Lower lobe of right lung (tissue), 2 donors: ENCODE measurements at places on chromosomes 5 and 9. TPM values are rescaled to one million over a fixed set of nuclear protein-coding genes. Genes with fewer than 3 reads are reported as not detected.

DNA sequence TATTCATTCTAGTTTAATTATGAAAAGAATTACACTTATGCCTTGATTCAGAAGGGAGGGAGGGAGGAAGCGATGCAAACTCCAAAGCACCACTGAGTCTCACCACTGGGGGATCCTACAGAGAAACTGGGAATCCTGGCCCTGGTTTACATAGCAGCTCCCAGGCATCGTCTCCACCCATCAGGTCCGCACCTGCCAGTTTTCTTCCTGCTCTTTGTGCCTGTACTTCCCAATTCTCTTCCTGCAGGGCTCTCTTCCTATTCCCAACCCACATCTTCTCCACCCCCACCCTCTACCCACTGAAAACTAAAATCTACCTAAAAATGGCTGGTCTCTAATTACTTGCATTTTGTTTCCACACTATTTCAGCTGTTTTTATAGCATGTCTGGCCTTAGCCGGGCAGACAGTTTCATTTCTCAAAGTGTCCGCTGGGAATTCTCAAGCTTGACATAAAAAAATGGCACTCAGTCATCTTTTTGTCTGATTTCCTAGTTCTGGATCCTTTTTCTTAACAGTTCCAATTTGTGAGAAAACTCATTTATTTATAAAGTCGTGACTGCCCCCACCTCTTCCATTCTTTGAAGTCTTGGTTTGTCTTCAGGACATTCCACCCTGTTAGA is 1.6 kb upstream of the TNIP1 start:
- peaks cover 14% of the 10 kb centered on the region for H3K36me3 ChIP-seq
- no peak for DNase-seq
- peaks cover 86% of the 10 kb centered on the region for H3K4me1 ChIP-seq
- H3K27me3 ChIP-seq: no peaks in the 10 kb centered on the region
- peak overlapping the region; percentile 98 for H3K27ac ChIP-seq

GRCh38 chr5:132469380-132470009 is 21.1 kb downstream of the IRF1 start:
- peaks cover 80% of the 10 kb centered on the region for H3K4me1 ChIP-seq
- H3K36me3 ChIP-seq: peaks cover 6% of the 10 kb centered on the region
- no peak for DNase-seq
- H3K27ac ChIP-seq: peak overlapping the region; percentile 9
- H3K4me3 ChIP-seq: no peak overlapping the region

DNA sequence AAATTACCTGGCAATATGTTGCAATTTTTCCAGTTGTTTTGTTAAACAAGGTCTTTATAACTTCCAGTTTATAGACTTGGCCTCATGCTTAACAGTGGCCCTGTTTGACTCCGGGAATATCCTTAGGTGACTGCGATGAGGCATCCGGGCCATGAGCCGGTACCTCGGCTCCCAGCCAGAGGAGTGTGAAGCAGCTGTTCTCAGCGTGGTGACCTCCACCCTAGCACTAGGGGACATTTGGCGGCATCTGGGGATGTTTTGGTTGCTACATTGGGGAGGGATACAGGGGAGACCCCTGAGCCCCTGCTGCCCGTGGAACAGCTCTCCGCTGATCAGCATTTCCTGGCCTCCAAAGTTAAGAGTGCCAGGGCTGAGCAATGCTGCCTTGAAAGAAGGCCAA is 533.4 kb downstream of the IRX1 start:
- no peak overlapping the region for H3K4me3 ChIP-seq
- no peak for DNase-seq
- no peaks in the 10 kb centered on the region for H3K27me3 ChIP-seq
- no peaks in the 10 kb centered on the region for H3K4me1 ChIP-seq

CAMK4 gene
- 2.7 TPM for total RNA-seq

DNA sequence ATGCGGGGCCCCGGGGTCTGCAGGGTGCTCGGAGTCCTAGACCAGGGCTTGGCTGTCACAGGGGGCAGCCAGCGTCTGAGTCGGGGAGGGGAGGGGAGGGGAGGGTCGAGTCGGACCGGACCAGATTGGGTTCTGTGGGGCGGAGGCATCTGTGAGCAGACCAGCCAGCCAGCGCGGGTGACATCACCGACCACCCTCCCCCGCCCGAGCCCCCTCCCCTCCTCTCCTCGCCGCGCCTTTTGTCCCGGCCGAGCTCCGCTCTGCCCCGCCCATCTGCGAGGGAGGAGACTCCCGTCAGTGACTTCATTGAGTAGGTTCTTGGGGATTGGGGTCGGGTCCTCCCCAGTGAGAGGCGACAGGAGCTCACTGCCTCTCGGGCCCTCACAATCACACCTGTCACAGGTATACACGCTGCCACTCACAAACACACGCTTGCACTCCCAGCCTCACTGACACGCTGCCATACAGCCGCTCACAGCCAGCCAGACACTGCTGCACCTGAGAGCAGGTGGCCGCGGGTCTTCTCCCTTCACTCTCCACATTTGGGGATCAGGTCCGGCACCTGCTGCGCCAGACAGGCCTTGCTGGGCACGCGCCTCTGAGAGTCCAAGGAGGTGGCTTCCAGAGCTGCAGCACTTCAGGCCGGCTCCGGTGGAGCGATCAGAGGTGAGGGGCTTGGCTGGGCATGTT is 546 bp downstream of the DNAJB5 start:
- peaks cover 46% of the 10 kb centered on the region for H3K4me1 ChIP-seq
- peak; percentile 69 for DNase-seq
- H3K27ac ChIP-seq: peak overlapping the region; percentile 84
- H3K36me3 ChIP-seq: no peaks in the 10 kb centered on the region
- peak overlapping the region; percentile 79 for H3K4me3 ChIP-seq
- H3K27me3 ChIP-seq: no peaks in the 10 kb centered on the region

DNA sequence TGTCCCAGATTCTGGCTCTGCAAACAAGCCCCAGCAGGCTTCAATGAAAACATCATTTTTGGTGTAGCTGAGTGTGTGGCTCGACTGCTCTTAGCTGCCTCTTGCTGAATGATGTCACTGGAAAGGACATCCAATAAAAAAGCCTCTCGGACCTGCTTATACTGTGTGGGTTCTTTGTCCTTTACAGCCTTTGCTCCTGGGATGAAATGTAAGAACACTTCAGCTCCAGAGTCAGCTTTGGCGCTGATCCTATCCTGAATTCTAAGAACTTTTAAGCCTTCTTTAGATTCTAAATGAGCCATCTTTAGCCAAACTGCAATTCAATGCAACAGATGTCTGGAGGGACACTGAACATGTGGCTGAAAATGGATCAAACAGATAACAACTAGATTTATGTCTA is 404.6 kb upstream of the C9orf72 start:
- no peak overlapping the region for H3K27ac ChIP-seq
- H3K4me1 ChIP-seq: no peaks in the 10 kb centered on the region

SHOC1 gene
- 0.15 TPM for total RNA-seq

GCNT4 gene
- total RNA-seq: 1.9 TPM

PLPP1 gene
- total RNA-seq: 48.1 TPM

- H3K27ac ChIP-seq: peak overlapping the region; percentile 93
- H3K36me3 ChIP-seq: no peaks in the 10 kb centered on the region
- H3K27me3 ChIP-seq: no peaks in the 10 kb centered on the region
- H3K4me1 ChIP-seq: peaks cover 37% of the 10 kb centered on the region
- no peak for DNase-seq
- H3K4me3 ChIP-seq: peak overlapping the region; percentile 39
Observed at GRCh38 chr9:35912791-35913400, 3.6 kb downstream of the SPAAR start.

GRCh38 chr5:22651355-22651754 is 201.8 kb downstream of the CDH12 start:
- H3K4me3 ChIP-seq: no peak overlapping the region
- H3K4me1 ChIP-seq: no peaks in the 10 kb centered on the region
- no peak overlapping the region for H3K27ac ChIP-seq
- no peak for DNase-seq
- no peaks in the 10 kb centered on the region for H3K36me3 ChIP-seq

RNF183 gene
- not detected for total RNA-seq

GADD45G gene
- total RNA-seq: 14.4 TPM

- DNase-seq: no peak
- H3K27me3 ChIP-seq: no peaks in the 10 kb centered on the region
- no peaks in the 10 kb centered on the region for H3K36me3 ChIP-seq
- H3K4me3 ChIP-seq: no peak overlapping the region
- no peak overlapping the region for H3K27ac ChIP-seq
- peaks cover 39% of the 10 kb centered on the region for H3K4me1 ChIP-seq
Observed at GRCh38 chr9:130051855-130052254, 1.9 kb upstream of the GPR107 start.

- DNase-seq: no peak
- no peak overlapping the region for H3K27ac ChIP-seq
- no peak overlapping the region for H3K4me3 ChIP-seq
- H3K4me1 ChIP-seq: no peaks in the 10 kb centered on the region
- no peaks in the 10 kb centered on the region for H3K36me3 ChIP-seq
- no peaks in the 10 kb centered on the region for H3K27me3 ChIP-seq
Observed at GRCh38 chr9:21741151-21741550, 61.3 kb upstream of the MTAP start.

PCSK5 gene
- total RNA-seq: 18.1 TPM

KCNMB1 gene
- 2.5 TPM for total RNA-seq

DNA sequence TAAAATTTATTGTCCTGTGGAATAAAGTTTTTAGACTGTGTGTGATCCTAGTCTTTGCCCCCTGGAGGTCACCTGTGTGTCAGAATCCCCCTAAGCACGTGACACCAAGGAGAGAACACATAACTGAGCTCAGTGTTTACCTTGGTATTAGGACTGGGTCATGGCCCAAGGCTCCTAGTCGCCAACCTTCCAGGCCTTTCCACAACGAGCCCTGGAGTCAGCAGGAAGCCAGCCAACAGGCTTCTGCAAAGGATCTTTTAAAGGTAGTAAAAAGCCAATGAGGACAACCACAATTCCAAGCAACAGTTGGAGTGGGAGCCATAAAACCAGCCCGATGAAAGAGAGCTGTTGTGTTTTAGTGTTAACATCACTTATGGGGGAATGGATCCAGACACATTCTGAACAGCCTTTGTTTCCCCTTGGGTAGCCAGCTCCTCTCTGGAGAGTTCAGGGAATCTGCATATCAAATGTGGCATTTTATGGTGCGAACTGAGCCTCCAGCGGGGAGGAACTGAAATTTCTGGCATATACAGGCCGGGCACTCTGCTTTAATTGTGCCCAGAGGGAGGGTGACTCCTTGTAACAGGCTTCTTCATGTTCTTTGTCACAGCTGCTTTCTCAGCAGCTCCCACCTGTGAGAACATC is 239.9 kb downstream of the FSTL4 start:
- DNase-seq: no peak
- H3K36me3 ChIP-seq: no peaks in the 10 kb centered on the region
- no peaks in the 10 kb centered on the region for H3K27me3 ChIP-seq
- no peak overlapping the region for H3K4me3 ChIP-seq
- H3K27ac ChIP-seq: no peak overlapping the region
